Ovary (tissue), 10 donors: ENCODE measurements at places on chromosomes 7 and 10. TPM values are rescaled to one million over a fixed set of nuclear protein-coding genes. Genes with fewer than 3 reads are reported as not detected.

Gene TFPI2
- total RNA-seq = 22.9 TPM

GRCh38 chr7:150435390-150436073, 14.9 kb upstream of the GIMAP8 start:
- DNase-seq = no peak

DNA sequence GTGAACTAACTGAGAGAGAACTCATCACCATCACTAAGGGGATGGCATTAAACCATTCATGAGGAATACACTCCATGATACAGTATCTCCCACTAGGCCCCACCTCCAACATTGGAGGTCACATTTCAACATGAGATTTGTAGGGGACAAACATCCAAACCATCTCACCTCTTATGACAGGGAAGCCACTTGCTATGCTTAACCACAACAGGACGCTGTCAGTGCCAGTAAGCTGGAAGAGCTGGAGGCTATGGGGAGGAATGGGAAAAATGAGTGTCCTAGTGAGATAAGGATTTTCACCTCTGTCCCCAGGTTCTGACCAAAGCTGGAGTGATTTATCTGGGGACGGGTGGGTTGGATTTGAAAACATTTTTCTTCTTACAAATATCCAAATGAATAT, 17.6 kb downstream of the PLCE1 start:
- no peak for DNase-seq

DNA sequence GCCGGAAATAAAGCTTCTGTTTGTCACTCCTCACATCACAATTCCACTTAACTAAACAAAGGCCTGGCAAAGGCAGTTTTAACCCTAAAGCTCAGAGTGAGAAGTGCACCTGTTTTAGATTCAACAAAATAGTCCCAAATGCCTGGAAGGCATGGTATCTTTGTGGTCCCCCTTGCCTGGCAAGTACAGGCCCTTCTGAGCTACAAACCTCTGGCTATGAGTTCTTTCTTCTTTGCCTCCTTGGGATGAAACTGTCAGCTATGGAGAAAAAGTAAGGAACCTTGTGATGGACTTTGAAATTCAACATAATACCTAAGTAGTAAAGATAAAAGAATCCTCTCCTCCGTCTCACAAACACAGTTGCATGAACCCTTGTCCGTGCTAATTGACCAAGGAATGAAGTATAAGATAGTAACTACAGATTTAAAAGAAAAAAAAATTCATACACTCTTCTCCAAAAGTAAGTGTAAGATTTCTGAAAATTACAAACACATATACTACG, 244.5 kb upstream of the ETV1 start:
- no peak for DNase-seq

- no peak for DNase-seq
Measured at GRCh38 chr10:3287572-3288445, 115.2 kb upstream of the PITRM1 start.

- DNase-seq = no peak
Measured at GRCh38 chr7:22879280-22879679, 56.6 kb upstream of the TOMM7 start.
